Stomach (tissue), 19 donors: ENCODE measurements at places on chromosomes 2 and 18. TPM values are rescaled to one million over a fixed set of nuclear protein-coding genes. Genes with fewer than 3 reads are reported as not detected.

DNA sequence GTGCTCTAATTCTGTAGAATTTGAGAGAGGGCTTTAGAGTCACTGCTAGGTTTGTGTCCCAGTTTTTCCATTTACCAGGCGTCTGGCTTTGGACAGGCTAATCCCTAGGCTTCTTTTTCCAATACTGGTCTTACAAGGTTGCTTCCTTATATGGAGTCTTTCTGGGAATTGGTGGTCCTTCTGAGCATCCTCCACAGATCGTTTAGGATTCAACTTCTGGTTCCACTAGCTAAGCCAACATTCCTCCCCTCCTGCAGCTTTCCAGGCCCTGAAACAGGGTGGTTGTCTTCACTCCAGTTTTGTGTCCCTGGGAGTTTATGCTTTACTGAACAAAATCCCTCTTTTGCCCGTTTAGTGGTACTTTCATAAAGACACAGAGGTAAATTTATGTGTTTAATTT, 170.6 kb downstream of the CERS6 start:
- DNase-seq, result no peak

GRCh38 chr2:134823431-134823830, 15.0 kb upstream of the ACMSD start:
- no peak for DNase-seq

DNA sequence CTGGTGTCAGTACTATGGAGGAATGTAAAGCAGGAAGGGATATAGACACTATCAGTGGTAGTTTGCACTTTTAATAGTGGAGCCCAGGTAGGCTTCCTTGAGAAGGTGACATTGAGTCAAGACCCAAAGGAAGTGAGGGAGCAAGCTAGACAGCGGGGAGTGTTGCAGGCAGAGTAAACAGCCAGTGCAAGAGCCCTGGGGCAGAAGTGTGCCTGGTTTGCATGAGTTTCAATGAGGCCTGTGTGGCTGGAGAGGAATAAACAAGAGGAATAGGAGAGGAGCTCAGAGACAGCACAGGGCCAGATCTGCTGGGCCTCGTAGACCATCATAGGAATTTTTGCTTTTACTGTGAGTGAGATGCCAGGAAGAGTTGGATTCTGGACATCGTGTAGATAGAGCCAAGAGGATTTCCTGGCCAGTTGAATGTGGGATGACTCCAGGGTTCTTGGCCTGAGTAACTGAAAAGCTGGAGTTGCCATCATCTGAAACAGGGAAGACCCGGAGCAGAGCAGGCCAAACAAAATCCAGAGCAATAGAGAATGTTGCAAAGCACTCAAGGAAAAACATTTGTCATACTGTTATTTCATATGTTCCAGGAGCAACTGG, 102.5 kb downstream of the SP3 start:
- DNase-seq, result peak; percentile 54

GRCh38 chr2:85737481-85737880, 16.3 kb upstream of the ATOH8 start:
- DNase-seq, result peak; percentile 80

GRCh38 chr2:30193104-30193681, 38.1 kb upstream of the LBH start:
- no peak for DNase-seq

Gene DSG2
- total RNA-seq, result 18.1 TPM

Gene KLHL41
- total RNA-seq, result 1.7 TPM

Gene BCL11A
- total RNA-seq, result 18.0 TPM

DNA sequence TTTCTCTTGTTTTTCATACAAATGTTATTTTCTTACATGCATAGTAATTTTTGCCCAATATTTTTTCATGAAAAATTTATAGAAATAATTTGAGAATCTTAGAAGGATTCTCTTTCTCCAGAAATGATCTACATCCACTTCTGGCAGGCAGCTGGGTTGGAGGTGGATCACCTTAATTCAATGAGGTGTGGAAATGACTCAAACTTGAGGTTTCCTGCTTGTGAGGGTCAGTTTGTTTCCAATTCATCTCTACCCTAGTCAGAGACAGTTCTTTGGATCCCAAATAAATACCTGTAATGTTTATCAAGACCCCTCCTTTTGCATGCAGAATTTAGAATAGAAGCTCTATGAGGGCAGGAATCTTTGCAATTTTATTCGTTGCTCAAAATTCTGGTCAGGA, 35.0 kb upstream of the DYNAP start:
- no peak for DNase-seq

Gene MAP3K2
- total RNA-seq, result 61.1 TPM

DNA sequence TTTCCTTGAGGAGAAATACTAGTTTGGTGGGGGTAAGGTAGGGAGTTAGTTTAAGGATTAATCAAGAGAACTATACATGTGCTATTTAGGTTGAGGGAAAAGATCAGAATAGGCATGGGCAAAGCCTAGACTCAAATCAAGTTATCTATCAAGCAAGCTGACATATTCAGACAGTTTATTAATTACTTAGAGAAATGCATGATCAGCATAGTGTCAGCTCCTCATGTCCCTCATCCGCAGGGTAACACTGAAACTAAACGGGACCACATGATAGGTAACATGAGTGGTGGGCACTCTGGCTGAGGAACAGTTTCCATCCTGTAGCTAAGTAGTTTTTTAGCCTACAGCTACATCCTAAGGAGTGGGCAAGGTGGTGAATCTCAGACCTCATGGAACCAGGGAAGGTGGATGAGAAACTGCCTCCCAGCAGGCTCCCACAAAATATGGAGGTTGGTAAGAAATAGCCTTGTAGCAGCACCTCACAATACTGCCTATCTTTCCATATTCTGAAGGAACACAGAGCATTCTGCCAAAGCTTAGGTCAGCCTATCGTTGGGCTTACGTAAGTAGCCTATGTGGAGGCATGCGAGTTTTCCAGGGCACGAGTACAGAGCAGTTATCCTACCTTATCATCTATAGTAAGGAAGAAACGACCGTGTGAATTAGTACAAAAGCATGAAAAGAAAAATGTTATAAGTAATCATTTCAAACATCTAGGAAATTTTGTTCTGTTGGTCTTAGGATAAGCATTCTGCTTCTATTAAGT, 18.4 kb downstream of the ZC3H6 start:
- no peak for DNase-seq

GRCh38 chr2:19435815-19436214, 77.4 kb upstream of the OSR1 start:
- no peak for DNase-seq

- no peak for DNase-seq
Observed at GRCh38 chr18:45554389-45554737, 60.9 kb upstream of the SLC14A2 start.

DNA sequence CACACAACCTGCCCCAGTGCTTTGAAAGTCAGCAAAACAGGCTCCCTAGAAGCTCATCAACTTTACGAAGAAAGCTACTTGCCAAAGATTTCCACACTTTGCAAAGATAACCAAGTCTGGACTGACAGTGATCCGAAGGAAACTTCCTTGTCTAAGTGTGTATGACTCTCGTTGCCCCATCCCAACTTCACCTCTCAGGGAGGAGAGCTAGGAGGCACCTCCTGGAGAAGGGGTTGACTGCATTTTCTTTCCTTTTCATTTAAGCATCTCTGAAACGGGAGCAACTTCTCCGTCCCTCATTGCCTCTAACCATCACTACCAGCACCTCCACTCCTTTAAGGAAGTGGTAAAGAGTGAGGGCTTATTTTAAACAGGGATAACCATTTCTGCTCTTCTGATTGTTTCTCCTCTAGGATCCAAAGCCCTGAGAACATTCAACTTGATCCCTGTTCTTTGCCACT, 7.0 kb downstream of the ZEB2 start:
- DNase-seq, result no peak

DNA sequence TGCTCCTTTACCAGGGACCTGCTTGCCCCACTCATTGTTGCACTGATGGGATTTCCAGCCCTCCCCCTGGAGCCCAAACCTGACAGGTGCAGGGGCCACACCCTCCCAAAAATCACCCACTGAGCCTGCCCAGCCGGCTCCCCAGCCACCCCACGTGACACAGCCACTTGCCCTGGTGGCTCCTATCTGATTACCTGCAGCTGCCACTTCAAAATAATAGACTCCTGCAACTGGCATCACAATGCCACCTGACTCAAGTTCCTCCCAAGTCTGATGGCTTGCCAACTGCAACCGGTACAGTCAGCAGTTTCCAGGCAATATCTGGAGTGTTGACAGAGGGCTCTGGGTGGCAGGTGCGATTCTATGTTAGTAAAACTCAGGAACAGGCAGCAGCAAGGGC, 66.2 kb downstream of the CRACDL start:
- peak; percentile 91 for DNase-seq

DNA sequence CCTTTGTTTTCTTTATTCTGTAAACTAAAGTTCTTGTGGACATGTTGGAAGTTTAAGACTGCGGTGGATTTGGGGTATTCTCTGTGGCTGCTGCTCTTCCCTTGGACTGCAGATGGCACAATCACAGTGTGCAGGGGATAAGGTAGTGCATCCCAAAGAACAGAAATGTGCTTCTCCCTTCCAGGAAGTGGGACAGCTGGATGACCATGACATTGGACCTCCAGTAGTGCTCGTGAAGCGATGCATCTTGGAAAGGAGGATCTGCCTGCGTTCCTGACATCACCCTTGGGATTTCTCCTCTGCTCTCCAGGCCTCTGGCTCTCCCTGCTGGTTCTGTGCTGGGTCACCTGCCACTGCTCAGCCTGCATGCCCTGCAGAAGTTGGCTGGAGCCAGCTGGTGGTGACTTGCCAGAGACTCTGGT, 109.9 kb downstream of the SLC4A3 start:
- DNase-seq, result no peak

Gene EHBP1
- 125 TPM for total RNA-seq

Gene LINC00305
- not detected for total RNA-seq

- peak; percentile 30 for DNase-seq
Observed at GRCh38 chr2:220940646-220941045, 631.5 kb downstream of the EPHA4 start.

- no peak for DNase-seq
Observed at GRCh38 chr2:180722551-180723239, 257.7 kb upstream of the UBE2E3 start.

GRCh38 chr2:49770919-49771318, 616.6 kb upstream of the FSHR start:
- DNase-seq, result peak; percentile 66

GRCh38 chr2:219709331-219709761, 81.9 kb downstream of the SLC4A3 start:
- peak; percentile 57 for DNase-seq

DNA sequence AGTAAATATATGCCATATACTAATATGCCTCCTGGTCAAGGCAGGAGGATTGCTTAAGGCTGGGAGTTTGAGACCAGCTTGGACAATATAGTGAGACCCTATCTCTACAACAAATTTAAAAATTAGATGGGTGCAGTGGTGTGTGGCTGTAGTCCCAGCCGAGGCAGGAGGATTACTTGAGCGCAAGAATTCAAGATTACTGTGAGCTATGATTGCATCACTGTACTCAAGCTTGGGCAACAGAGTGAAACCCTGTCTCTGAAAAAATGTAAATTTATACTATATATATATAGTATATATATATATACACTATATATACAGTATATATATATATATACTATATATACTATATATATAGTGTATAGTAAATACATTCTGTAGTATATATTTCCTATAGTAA, 30.0 kb upstream of the NPC1 start:
- no peak for DNase-seq

DNA sequence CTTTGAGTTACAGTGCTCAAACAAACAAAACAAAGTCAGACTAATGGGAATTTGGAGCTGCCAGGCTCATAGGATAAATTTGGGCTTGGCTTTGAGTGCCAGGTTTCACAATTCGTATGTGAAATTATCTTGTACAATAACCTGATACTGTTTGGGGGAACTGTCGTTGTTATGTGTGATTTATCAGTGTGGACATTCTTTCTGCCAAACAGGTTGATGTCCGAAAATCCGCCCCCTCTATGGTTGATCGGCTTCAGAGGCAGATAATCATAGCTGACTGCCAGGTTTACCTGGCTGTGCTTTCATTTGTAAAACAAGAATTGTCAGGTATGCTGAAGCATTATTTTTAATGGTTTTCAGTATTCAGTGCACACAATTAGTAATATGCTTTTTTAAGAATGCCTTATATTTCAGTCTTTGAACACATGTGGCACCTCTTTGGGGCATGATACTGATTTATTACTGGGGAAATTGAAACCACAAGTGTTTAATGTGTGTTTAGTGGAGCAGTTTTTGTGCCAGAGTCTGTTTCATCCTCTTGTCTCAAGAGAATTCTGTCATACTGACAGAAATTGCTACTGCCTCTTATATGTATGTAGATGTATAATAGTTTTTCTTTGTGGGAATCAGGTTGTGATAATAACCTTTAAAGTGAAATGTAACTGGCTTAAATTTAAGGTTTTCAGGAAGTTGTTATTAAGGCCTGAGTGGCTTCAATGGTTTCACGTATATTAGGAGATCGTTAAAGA, 54.6 kb downstream of the TTC39C start:
- no peak for DNase-seq

Gene CLEC4F
- total RNA-seq, result not detected

- DNase-seq, result no peak
Observed at GRCh38 chr2:174328114-174328960, 6.4 kb upstream of the SP9 start.

DNA sequence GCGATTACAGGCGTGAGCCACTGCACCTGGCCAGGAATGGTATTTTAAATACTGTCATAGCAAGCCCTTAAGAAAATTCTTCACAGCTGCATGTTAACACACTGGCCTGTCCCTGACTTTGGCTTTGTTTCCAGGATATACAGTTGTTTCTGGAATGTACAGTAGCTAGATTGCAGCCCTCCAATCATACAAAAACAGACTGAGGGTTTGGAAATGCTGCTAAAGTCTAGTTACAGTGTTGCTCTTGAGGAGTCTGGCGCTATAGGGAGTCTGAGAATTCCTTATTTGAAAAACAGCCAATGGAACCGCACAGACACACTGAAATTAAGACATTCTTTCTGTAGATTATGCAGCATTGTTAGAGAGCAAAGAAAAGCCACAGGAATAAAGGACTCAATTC, 37.7 kb downstream of the STON1 start:
- DNase-seq, result no peak

- no peak for DNase-seq
Observed at GRCh38 chr2:174931724-174932123, 73.5 kb downstream of the CHN1 start.

- DNase-seq, result no peak
Observed at GRCh38 chr2:65026704-65027464, 29.3 kb upstream of the CEP68 start.

Gene CCDC74B
- total RNA-seq, result 2.4 TPM

- DNase-seq, result peak; percentile 36
Observed at GRCh38 chr2:191020742-191021381, 6.9 kb upstream of the STAT1 start.

DNA sequence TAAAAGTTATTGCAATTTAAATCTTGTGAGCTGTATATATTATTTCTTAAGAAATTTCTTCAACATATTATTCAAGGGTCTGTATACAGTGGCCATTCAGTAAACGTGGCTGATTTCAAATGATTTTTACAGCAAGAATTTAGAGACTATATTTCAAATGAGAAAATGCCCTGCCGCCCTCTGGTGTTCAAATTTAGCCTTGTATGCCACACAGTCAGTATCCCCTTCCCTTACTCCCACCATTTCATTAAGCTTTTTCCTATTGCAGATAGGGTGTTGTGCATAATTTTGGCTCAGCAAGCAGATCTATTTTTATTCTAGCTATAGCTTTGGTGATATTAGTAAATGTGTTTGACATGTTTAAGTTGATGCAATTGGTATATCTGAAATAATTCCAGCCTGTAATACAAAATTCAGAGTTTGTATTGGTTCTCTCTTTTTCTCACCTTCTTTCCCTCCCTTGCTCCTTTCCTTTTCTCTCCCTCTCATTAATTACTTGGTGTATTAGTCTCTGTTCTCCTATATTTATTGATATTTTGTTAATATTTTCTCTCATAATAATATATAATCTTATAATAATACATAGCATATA, 22.8 kb upstream of the SCN7A start:
- no peak for DNase-seq

Gene SCRN3
- 21.5 TPM for total RNA-seq

Gene GPC1
- 31.7 TPM for total RNA-seq

Gene ARHGEF4
- total RNA-seq, result not detected
